ENCODE measurements at places on chromosomes 12 and 14.

DNA sequence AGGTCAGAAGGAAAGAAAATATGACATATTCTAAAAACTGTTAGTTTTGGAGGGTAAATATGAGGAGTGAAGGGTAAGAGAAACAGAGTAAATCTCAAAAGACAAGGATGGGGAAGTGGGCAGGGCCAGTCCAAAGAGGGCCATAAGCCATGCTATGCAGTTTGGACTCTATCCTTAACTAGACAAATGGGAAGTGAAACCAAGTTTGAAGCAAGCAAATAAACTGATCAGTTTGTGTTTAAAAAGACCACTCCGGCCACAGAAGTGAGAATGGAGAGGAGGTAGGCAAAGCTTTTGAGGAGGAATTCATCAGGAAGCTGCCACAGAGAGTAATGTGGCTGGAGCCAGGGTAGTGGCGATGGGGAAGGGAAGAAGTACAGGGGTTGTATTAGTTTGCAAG, 37.5 kb upstream of the DAAM1 start:
- no peak for DNase-seq

- DNase-seq = no peak
Observed at GRCh38 chr12:55051197-55051947, 31.6 kb downstream of the NEUROD4 start.

- no peak for DNase-seq
Observed at GRCh38 chr14:55975281-55975910, 142.8 kb upstream of the PELI2 start.

- no peak for DNase-seq
Observed at GRCh38 chr14:57061009-57061711, 207.5 kb downstream of the EXOC5 start.

- DNase-seq = peak; percentile 59
Observed at GRCh38 chr14:25007832-25008231, 42.1 kb downstream of the STXBP6 start.

DNA sequence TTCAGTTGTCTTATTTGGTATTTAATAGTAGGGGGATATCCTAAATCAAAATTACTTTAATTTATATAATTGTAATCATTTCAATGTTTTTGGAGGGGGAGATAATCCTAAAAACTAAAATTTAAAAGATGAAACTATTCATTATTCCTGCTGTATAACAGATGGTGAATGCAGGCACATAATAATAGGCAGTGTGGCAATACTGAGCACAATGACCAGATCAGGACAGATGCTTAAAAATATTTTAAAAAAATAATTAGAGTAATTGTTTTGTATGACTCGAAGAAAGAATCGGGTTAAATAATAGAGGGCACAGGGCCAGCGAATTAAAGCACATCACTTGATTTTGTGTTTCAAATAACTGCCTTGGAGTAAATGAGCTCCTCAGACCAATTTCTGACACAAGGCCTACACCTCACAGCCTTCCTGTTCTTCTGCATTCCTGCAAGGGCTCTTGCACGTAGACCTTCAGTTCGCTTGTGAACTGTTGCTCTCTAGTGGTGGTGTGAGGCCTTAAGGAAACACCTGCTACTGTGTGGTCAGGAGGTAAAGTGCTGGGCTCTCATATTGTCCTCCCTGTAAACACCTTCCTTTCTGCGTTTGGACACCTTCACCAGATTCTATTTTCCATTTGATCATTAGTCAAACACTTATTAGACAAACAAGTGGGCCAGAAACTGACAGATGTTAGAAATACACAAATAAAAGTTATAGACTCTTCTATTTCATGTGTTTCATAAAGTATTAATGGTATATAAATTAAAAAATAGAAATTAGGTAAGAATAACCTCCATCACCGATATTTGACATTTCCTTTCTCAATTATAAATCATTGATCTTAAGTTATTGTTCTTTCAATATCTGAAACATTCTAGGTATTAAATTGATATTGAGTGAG, 29.3 kb upstream of the KLRF1 start:
- DNase-seq = no peak

DNA sequence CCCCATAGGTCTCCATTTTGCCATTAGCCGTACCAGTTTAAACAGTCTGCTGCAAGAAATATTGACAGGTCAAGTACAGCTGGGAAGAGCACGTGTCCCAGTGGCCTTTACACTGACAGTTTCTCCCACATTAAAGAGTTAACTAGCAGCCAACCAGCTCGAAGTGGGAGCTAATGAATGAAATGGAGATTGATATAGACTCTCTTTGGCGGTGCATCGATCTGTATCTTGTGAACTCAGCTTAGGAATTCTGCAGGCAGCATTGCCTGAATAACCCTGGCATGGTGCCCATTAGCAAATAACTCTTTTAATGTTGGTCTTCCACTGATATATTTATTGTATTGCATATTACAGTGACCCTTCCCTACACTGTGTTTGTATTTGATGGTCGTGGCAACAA, 319.4 kb downstream of the EGLN3 start:
- no peak for DNase-seq

- no peak for DNase-seq
Observed at GRCh38 chr14:94564381-94564780, 3.1 kb downstream of the SERPINA4 start.

GRCh38 chr12:6078398-6079096, 45.9 kb downstream of the VWF start:
- no peak for DNase-seq

DNA sequence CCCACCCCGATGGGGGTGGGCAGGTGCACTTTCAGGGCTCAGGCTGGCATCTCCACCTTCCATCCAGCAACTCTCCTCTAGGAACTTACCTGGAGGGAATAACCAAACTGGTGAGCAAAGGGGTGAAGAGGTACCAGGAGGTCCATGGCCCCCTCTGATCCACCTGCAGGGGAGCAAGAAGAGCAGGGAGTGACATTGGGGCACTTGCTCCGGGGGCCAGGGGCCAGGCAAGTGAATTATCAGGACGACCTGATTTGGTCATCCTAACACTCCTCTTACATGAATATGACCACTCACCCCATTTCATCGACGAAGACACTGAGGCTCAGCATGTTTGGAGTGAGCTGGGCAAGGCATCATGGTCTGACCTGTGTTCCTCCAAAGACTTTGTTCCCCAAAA, 6.0 kb downstream of the DIO3 start:
- no peak for DNase-seq

DNA sequence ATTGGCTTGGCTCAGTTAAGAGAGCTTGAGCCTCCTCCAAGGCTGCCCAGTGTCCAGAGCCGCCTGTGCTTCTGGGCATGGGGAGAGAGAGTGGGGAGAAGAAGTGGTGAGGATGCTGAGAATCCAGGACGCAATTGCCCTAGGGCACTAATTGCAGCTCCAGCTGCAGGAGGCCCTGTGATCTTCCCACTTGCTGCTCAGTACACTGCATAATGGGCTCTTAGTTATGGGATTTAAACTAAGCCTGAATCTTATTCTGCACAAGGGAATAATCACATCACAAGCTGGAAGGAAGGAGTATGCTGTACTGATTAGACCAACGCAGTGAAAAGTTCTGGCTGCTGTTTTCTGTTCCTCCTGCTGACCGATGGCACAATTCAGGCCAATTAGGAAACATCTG, 101.0 kb upstream of the PRMT8 start:
- no peak for DNase-seq

GRCh38 chr14:61505815-61506809, 184.7 kb downstream of the PRKCH start:
- no peak for DNase-seq

GRCh38 chr14:104977008-104977680, 1.0 kb downstream of the AHNAK2 start:
- no peak for DNase-seq

DNA sequence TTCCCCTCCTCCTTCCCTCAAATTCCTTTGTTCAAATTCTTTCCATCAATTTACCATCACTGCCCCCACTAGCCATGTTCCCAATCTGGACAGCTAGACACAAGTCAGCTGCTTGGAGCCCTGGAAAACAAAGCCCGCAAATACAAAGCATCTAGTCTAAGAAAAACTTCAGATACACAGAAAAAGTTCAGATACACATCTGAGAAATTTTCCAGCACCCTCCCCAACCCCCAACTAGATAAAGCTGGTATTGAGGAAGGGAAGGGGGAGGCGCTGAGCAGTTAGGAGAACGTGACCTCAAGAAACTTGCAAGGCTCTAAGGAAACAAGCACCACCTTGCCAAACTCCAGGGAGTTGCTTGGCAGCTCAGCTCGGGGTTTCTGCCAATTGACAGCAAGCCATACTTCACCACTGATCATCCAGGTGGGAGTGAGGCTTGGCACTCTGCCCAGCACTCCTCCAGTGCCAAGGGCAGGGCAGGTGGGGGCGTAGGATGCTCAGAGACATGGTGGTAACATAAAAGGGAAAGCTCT, 5.1 kb upstream of the CNIH1 start:
- no peak for DNase-seq

DNA sequence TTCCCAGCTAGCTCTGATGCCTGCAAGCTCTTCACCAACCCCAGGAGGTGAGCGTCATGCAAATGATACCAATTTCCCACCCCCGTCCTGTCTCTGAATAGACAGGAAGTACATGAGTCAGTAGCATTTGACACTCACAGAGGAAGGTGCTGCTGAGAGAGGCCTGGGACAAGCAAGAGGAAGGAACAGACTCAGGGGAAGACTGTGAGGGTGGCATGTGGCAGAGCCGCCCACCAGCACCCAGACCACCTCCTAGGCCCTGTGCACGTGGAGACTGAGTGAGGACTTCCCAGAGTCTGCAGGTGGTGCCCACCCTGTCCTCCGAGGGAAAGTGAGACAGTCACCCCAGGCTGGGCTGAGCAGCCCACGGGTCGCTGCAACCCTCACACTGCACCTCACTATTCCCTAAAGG, 199.5 kb upstream of the SFSWAP start:
- DNase-seq = no peak

- no peak for DNase-seq
Observed at GRCh38 chr14:33742166-33742565, 208.7 kb downstream of the EGLN3 start.

DNA sequence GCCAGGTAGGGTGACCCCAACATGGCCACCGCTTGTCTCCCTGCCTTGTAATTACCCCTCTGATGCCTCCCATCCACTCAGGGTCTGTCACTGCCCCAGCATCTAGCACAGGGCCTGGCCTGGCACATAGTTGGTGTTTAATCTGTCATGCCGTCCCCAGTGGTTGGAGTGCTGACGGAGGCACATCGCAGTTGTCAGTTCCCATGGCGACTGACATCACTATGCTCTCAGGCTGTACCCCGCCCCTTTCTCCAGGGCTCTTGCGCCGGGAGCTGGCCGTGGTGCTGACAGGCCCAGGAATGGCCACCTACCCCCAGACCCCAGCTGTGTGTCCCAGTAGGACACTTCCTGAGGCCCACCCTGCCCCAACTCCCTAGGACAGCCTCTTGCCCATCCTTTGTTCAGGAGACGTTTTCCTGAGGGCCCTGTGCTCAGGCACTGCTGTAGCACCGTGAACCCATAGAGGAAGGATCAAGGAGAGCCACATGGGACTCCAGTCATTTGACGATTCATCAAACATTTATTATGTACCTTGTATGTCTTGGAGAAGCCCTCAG, 23.0 kb downstream of the FAM222A start:
- no peak for DNase-seq

- no peak for DNase-seq
Observed at GRCh38 chr14:65369560-65369959, 43.0 kb upstream of the FUT8 start.

DNA sequence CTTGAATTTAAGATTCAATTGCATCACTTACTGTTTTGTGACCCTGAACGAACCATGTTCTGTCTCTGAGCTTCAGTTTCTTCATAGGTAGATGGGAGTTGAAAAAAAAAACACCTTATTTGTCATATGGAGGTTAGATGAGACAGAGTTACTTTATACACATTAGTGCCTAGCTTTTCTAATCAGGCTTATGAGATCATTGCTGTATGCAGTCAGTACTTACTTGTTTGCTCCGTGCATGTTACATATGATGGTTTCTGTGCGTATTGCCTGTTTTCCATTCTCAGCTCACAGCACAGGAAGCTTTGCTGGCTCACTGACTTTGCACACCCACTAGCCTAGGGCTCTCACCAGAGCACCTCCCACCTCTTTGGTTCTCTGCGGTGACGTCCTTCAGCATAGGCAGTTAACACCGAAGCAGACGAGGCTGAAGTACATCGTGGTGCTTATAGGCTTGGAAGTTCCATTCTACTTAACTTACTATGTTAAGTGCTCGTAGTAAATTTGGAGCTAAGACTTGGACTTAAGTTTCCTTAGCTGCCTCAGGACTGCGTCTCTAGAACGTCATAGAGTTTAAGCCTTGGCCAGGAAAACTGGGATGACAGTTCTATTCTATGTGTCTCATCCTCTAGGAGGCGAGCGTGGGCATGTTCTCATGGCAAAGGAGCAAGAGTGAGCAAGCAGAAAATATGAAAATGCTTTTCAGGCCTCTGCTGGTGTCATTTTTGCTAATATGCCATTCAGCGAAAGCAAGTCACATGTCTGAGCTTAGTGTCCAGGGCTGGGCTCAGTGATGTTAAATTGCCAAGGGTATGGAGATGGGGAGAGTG, 57.3 kb downstream of the NRXN3 start:
- no peak for DNase-seq

- no peak for DNase-seq
Observed at GRCh38 chr14:81801921-81802320, 268.3 kb upstream of the SEL1L start.

DNA sequence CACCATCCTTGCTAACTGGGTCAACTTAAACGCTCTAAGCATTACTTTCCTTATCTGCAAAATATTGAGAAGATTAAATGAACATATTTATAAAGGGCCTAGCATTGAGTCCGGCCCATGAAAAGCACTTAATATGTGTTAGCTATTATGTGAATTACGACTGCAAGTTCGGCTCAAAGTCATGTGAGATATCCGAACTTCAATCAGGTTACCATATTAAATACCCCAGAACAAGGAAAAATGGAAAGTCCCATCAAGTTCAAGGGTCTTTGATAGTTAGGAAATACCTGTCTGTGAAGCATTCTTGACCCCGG, 487 bp upstream of the NRDE2 start:
- DNase-seq = no peak

DNA sequence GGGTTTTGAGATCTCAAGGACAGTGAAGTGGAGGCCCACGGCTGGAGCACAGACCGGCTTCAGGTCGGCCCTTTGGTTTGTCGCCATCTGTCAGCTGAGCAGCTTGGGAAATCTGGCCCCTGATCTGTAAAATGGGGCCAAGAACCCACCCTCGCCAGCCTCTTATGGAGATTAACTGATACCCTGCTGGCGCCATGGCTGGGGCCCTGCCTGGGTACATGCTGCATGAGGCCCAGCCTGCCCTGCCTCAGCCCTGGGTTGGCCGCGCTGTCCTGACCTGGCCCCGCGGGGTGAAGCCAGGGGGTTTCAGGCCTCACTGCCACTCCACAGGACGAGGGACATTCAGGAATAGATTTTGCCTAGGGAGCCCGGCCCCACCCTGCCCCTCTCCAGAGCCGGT, 33.9 kb upstream of the MEG3 start:
- no peak for DNase-seq

GRCh38 chr14:80425686-80426085, 214.4 kb upstream of the DIO2 start:
- DNase-seq = peak; percentile 97

- DNase-seq = no peak
Observed at GRCh38 chr12:65997056-65997455, 133.5 kb downstream of the LLPH start.

GRCh38 chr12:31773867-31774266, 45.0 kb upstream of the AMN1 start:
- no peak for DNase-seq
